A549 treated with Hydrocortisone at 1 μM for 4 hours (cell line): ENCODE measurements at places on chromosomes 6 and 20. TPM values are rescaled to one million over a fixed set of nuclear protein-coding genes. Genes with fewer than 3 reads are reported as not detected.

SMLR1 gene
- not detected in 5 replicates for total RNA-seq

SLC22A2 gene
- total RNA-seq, result 0.05 to 0.18 TPM (median 0.05 TPM) in 3 of 5 replicates, not detected in the others

BTNL2 gene
- total RNA-seq, result not detected in 5 replicates

COL20A1 gene
- 0.38 to 0.93 TPM (median 0.71 TPM) in 5 replicates for total RNA-seq

PSMB9 gene
- total RNA-seq, result 14.2 to 22.6 TPM (median 18.0 TPM) in 5 replicates

FAM162B gene
- total RNA-seq, result not detected in 5 replicates

TCP11 gene
- not detected in 5 replicates for total RNA-seq

ZC2HC1B gene
- not detected in 5 replicates for total RNA-seq

STK35 gene
- total RNA-seq, result 11.3 to 14.2 TPM (median 11.6 TPM) in 5 replicates

LCA5 gene
- total RNA-seq, result 0.31 to 0.82 TPM (median 0.74 TPM) in 5 replicates

FILIP1 gene
- total RNA-seq, result 0.20 to 0.35 TPM (median 0.29 TPM) in 5 replicates

ZSCAN23 gene
- not detected in 5 replicates for total RNA-seq

ASIP gene
- not detected in 5 replicates for total RNA-seq

FRS3 gene
- 2.0 to 2.8 TPM (median 2.2 TPM) in 5 replicates for total RNA-seq

CD93 gene
- total RNA-seq, result not detected in 5 replicates

MYLK2 gene
- total RNA-seq, result 0.52 to 0.66 TPM (median 0.58 TPM) in 5 replicates

CPXM1 gene
- total RNA-seq, result 0.06 TPM in 1 of 5 replicates, not detected in the others

STX11 gene
- total RNA-seq, result 1.9 to 2.7 TPM (median 2.2 TPM) in 5 replicates

NKX2-2 gene
- not detected in 5 replicates for total RNA-seq

LRRN4 gene
- total RNA-seq, result 0.07 TPM in 1 of 5 replicates, not detected in the others

SCRT2 gene
- total RNA-seq, result 0.02 TPM in 1 of 5 replicates, not detected in the others

HRH3 gene
- not detected in 5 replicates for total RNA-seq

HLA-A gene
- total RNA-seq, result 127 to 153 TPM (median 136 TPM) in 5 replicates

PRPF6 gene
- 49.4 to 62.8 TPM (median 53.2 TPM) in 5 replicates for total RNA-seq

SYCP2L gene
- total RNA-seq, result 1.3 to 4.0 TPM (median 2.4 TPM) in 5 replicates

GRM1 gene
- total RNA-seq, result 0.02 to 0.05 TPM (median 0.02 TPM) in 3 of 5 replicates, not detected in the others
